ENCODE measurements at places on chromosomes 3 and 15. TPM values are rescaled to one million over a fixed set of nuclear protein-coding genes. Genes with fewer than 3 reads are reported as not detected.
A peak's percentile ranks its signal among the peaks of the same experiment; 100 is the strongest.

- peaks cover 2% of the 10 kb centered on the region for H3K27me3 ChIP-seq
- H3K4me3 ChIP-seq: no peak overlapping the region
- H3K27ac ChIP-seq: no peak overlapping the region
- H3K4me1 ChIP-seq: no peaks in the 10 kb centered on the region
- DNase-seq: no peak
These were observed 365.1 kb downstream of the MECOM start for GRCh38 chr3:169298247-169298992.

- H3K36me3 ChIP-seq: no peaks in the 10 kb centered on the region
- no peak overlapping the region for H3K4me3 ChIP-seq
- no peak for DNase-seq
- peaks cover 7% of the 10 kb centered on the region for H3K27me3 ChIP-seq
- H3K4me1 ChIP-seq: peaks cover 56% of the 10 kb centered on the region
- peak overlapping the region; percentile 51 for H3K27ac ChIP-seq
These were observed 10.1 kb downstream of the ITGA11 start for GRCh38 chr15:68421798-68422402.

Gene RHCG
- not detected for total RNA-seq

- peaks cover 6% of the 10 kb centered on the region for H3K27me3 ChIP-seq
- no peaks in the 10 kb centered on the region for H3K36me3 ChIP-seq
- no peaks in the 10 kb centered on the region for H3K4me1 ChIP-seq
- DNase-seq: no peak
- H3K27ac ChIP-seq: no peak overlapping the region
These were observed 424.1 kb downstream of the FGF12 start for GRCh38 chr3:192303235-192303634.

Gene RTP1
- not detected for total RNA-seq

DNA sequence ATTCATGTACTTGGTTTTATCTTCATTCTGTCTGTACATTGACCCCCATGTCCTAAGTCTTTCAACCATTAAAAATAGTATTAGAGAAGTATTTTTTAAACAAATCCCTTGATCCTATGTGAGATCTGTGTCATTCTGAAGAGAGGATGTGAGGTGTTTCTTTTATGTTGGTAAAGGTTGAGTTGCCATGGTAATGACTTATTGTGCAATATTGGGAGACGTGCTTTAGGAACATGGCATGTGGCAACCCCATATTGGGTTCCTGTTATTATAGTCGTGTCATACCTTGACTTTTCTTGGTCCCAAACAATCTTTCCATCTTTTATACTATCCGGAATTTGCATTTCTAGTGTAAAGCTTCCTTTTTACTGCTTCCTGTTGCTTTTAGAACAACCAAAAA lies 203.1 kb downstream of the KCNAB1 start:
- H3K4me1 ChIP-seq: peaks cover 9% of the 10 kb centered on the region
- H3K27me3 ChIP-seq: no peaks in the 10 kb centered on the region
- no peak for DNase-seq
- H3K36me3 ChIP-seq: no peaks in the 10 kb centered on the region
- no peak overlapping the region for H3K4me3 ChIP-seq

DNA sequence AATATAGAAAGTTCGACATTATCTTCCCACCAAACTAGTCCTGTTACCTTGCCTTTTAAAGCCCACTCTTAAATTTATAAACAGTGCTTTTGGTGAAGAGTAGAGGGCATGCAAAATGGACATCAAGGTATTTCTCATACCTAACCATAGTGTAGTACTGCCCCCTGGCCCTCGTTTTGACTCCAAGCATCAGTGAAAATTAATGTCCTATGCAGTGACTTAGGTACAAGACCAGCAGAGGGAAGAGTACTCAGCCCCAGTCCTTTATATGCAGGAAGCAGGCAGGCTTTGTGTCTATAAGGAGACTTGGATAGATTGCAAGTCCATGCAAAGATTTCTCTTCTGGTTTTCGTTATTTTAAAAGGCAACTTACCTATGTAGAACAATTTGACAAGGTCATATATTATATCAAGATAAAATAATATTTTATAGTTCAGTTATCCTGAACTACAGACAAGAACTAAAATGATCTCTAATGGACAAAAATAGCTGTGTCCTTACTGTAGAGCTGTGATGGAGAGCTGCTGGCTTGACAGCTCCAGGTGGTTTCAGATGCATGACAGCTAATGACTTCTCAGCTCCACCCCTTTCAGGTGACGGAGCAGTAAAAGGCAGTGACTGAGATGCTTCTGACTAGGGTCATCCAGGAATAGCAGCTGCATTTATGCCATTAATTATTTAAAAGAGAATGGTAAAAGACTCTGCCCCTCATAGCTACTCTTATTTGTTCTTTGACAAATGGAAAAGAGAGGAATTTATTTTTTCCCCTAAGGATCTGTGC lies 646.1 kb downstream of the SQOR start:
- H3K36me3 ChIP-seq: no peaks in the 10 kb centered on the region
- peaks cover 10% of the 10 kb centered on the region for H3K27me3 ChIP-seq
- no peaks in the 10 kb centered on the region for H3K4me1 ChIP-seq
- DNase-seq: no peak

DNA sequence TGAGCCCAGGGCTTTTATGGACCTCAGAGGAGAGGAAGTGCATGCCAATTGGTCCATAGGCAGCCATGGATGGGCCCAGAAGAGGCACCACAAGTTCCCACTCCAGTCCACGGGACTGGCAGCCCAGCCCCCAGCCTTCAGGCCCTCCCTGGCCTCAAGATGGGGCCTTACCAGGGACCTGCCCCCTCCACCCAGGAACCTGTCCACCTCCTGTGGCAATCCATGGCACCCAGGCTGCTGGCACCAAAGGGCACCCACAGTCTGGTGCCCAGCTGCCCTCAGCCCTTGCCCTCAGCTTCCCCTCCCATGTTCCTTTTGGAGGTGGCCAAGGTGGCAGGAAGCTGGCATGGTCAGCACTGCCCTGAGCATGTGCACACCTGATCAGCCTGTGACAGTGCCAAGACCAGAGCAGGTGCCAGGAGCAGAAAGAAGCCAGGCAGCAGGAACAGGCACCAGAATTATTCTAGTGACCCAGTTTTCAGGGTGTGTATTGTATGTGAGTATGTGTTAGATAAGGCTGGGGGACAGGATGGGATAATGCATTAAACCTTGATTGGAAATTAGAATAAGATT lies 415.0 kb downstream of the NTRK3 start:
- no peaks in the 10 kb centered on the region for H3K36me3 ChIP-seq
- no peak overlapping the region for H3K4me3 ChIP-seq
- peaks cover 3% of the 10 kb centered on the region for H3K27me3 ChIP-seq
- no peaks in the 10 kb centered on the region for H3K4me1 ChIP-seq
- H3K27ac ChIP-seq: no peak overlapping the region
- no peak for DNase-seq

- DNase-seq: no peak
- no peaks in the 10 kb centered on the region for H3K27me3 ChIP-seq
- H3K4me3 ChIP-seq: no peak overlapping the region
- peaks cover 27% of the 10 kb centered on the region for H3K36me3 ChIP-seq
These were observed 7.4 kb upstream of the GSK3B start for GRCh38 chr3:120101624-120102023.

Gene REC114
- total RNA-seq: not detected

Gene SLC28A1
- total RNA-seq: not detected

DNA sequence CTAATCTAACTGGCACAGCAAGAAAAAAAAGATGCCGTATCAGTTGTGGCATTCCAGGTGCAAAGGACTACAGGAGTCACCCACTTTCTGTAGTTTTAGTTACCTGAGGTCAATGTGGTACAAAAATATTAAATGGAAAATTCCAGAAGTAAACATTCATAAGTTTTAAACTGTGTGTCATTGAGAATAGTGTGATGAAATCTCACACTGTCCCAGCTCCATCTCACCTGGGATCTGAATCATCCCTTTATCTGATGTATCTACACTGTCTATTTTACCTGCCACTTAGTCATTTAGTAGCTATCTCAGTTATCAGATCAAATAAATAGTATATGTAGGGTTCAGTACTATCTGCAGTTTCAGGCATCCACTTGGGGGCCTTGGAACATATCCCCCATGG lies 26.7 kb downstream of the GBE1 start:
- no peak overlapping the region for H3K4me3 ChIP-seq
- peaks cover 10% of the 10 kb centered on the region for H3K36me3 ChIP-seq
- no peak for DNase-seq

DNA sequence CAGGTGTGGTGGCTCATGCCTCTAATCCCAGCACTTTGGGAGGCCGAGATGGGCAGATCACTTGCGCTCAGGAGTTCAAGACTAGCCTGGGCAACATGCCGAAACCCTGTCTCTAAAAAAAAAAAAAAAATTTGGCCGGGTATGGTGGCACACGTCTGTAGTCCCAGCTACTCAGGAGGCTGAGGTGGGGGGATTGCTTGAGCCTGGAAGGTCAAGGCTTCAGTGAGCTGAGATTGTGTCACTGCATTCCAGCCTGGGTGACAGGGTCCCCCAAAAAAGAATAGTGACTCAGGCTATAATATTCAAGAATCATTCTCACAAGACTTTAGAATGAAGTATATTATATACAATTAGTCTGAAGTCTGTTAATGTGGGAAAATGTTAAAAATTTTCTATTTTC lies 70.5 kb upstream of the PLXND1 start:
- no peaks in the 10 kb centered on the region for H3K27me3 ChIP-seq
- peaks cover 4% of the 10 kb centered on the region for H3K4me1 ChIP-seq
- no peak overlapping the region for H3K4me3 ChIP-seq
- no peak overlapping the region for H3K27ac ChIP-seq
- no peaks in the 10 kb centered on the region for H3K36me3 ChIP-seq

- H3K27ac ChIP-seq: no peak overlapping the region
- peak overlapping the region; percentile 56 for H3K4me3 ChIP-seq
- H3K27me3 ChIP-seq: no peaks in the 10 kb centered on the region
- H3K4me1 ChIP-seq: peaks cover 13% of the 10 kb centered on the region
- no peak for DNase-seq
These were observed 11.3 kb downstream of the CAND2 start for GRCh38 chr3:12807601-12808359.

- no peak for DNase-seq
- H3K27me3 ChIP-seq: no peaks in the 10 kb centered on the region
- no peaks in the 10 kb centered on the region for H3K36me3 ChIP-seq
These were observed 616.0 kb upstream of the NAALADL2 start for GRCh38 chr3:174243171-174243570.

GRCh38 chr3:39144748-39145380 lies 8.5 kb downstream of the CSRNP1 start:
- H3K27me3 ChIP-seq: no peaks in the 10 kb centered on the region
- no peak overlapping the region for H3K4me3 ChIP-seq
- peaks cover 46% of the 10 kb centered on the region for H3K4me1 ChIP-seq
- no peaks in the 10 kb centered on the region for H3K36me3 ChIP-seq
- H3K27ac ChIP-seq: peak overlapping the region; percentile 92
- DNase-seq: no peak

Gene GRIP2
- total RNA-seq: 3.2 TPM

All from neural crest cell (in vitro differentiated cells).